ENCODE measurements at places on chromosomes 12 and 14.

DNA sequence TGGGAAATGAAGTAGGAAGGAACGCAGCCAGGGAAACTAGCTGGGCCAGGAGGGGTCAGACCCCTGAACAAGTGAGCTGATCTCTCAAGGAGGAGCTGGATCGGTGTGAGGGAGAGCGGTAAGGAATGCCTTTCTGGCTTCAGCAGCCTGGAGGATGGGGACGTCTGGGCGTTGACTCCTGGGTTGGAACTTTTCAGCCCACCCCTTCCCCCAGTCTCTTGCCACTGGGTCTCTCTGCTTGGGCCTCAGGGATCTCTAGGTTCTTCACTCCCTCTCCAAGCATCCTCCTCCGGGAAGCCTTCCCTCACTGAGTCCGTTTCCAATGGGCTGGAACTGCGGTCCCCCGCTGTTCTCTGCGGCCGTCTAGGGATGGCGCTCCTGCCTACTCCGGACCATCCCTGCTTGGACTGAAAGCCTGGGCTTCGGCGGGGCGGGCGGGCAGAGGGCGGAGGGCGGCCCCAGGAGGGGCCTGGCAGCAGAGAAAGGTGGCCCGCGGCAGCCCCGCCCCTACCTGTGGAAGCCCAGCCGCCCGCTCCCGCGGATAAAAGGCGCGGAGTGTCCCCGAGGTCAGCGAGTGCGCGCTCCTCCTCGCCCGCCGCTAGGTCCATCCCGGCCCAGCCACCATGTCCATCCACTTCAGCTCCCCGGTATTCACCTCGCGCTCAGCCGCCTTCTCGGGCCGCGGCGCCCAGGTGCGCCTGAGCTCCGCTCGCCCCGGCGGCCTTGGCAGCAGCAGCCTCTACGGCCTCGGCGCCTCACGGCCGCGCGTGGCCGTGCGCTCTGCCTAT, at the start of gene KRT7:
TSS of gene KRT7 (plus strand) at position 570 of the 788 bp plus-strand sequence. CDS start at position 624, 54 bp downstream.
- DNase-seq = no peak

- DNase-seq = no peak
These were observed 25.1 kb downstream of the C12orf42 start for GRCh38 chr12:103470664-103471063.

- DNase-seq = no peak
These were observed 411.2 kb downstream of the AEBP2 start for GRCh38 chr12:19850346-19851065.

GRCh38 chr14:95463171-95463901, 53.1 kb downstream of the SYNE3 start:
- DNase-seq = no peak

DNA sequence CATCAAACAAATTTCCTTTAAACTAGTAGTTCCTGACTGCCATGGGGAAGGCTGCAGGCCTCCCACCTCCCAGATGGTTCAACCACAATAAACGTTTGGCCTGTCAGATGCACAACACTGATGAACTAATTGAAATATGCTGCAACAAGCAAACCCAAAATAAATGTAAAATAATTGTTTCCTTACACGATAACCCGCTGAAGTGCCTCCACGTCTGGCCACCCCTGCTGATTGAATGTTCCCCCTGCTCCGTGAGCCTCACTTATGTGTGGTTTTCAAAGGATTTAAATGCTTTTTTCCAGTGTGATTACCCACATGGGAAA, 8.4 kb downstream of the PITPNM2 start:
- no peak for DNase-seq
